Gastrocnemius medialis (tissue), 4 donors: ENCODE measurements at places on chromosomes 1 and 21.

- DNase-seq: no peak
Measured at GRCh38 chr1:21241771-21242581, 48.3 kb downstream of the ECE1 start.

- no peak for DNase-seq
Measured at GRCh38 chr1:219365451-219365850, 191.8 kb downstream of the LYPLAL1 start.

- no peak for DNase-seq
Measured at GRCh38 chr1:174352117-174352516, 95.6 kb upstream of the GPR52 start.

- DNase-seq: no peak
Measured at GRCh38 chr1:85327759-85328158, 51.3 kb upstream of the BCL10 start.

GRCh38 chr1:5905436-5905835, 86.8 kb downstream of the NPHP4 start:
- no peak for DNase-seq

DNA sequence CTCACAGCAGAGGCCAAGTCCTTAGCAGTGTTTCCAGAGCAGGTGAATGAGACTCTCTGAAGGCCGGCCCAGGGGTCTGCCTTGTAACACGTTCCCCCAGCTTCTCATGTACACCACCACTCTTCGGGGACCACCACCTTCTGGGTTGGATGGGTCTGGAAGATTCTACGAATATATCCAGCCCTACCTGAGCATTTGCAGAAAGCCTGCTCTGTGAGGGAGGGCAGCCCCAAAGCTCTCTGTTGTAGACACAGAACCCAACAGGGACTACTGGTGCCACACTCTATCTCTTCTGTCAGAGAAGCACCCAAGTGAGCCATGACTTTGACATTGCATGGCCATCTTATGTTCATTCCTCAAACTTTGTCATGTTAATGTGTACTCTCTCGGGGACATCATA, 61.8 kb downstream of the CD247 start:
- DNase-seq: no peak

DNA sequence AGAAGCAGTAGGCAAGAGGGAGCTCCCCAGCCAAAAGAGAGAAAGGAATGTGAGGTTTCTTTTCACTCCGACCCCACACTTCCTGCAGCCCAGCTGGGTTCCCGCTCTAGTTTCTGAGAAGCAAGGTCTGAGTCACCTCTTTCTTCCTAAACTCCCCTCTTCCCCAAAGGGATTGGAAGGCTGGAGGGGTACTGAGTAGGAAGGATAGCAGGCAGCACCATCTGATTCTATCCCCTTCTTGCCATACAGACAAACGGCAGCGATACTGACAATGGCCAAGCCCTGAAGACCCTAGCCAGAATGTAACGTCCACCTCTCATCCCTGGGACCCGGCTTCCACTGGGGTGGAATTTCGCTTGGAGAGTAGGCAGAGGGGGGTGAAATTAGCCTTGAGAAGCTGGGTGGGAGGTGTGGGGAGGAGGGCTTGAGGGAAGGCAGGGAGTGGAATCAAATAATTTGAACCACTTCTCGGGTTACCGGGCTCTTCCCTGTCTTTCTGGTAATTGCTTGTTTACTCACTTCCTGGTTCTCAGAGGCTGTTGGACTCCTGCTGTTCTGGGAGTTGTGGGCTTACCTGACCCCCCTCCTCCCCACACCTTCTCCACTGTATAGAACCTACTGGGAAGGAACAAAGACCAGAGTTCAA, 13.2 kb downstream of the IER5 start:
- DNase-seq: no peak

GRCh38 chr1:59635097-59635496, 179.7 kb upstream of the HOOK1 start:
- no peak for DNase-seq

DNA sequence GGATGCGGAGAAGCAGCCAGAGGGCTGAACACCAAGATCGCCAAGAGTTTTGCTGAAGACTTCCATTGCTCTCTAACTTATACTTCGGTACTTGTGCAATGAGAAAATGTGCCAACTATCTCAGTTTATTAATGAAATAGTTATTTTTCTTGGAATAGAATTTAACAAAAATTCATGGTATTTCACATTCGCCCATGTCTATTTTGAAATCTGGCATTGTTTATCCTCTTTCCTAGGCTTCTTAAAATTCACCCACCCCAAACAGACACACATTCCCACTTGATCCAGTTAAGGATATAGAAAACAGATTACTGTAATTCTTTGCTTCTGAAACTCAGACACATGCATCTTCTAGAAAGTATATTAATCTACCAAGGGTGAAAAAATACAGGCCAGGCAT, 56.3 kb upstream of the ADAMTS5 start:
- DNase-seq: no peak

DNA sequence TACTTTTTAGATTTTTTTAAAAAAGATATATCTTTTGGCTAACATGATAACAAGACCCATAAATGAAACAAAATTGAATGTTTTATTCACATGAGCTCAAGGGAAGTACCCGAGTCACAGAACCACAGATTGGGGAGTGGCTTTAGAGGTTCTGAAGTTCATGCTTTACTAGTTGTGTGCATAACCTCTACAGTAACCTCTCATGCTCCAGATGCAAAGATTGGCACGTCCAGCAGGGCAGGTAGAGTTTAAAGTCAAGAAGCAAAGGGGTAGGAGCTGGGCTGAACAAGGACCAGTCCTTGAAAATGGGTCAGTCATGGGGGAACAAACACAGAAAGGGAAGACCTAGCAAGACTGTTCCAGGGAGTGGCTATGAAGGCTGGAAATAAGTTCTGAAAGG, 109.6 kb downstream of the RNF220 start:
- no peak for DNase-seq

DNA sequence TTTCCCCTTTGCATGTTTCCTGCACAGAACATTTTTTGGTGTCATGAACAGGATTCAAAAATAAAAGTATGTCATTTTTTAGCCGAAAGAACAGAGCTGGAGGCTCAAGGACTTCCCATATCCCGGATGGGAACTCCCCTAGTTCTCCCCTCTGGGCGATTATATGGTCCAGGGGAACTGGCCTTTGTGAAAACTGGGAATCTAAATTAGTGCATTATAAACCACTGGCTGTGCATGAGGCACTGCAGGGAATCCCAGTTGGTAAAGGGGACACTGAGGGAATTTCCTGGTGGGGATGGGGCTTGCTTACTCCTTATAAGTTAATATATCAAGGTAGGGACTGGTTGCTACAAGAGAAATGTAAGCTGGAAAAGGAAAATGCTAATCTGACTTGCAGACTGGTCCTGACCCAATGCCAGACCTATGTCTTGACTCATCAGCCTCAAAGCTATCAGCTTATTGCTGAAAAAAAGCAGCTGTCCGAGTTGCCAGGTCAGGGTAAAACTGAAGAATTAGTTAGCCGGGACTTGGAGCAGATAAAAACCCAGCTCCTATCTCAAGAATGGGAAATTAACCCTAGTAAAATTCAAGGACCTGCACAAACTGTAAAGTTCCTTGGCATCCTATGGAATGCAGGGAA, 122.6 kb downstream of the FCRL5 start:
- no peak for DNase-seq

DNA sequence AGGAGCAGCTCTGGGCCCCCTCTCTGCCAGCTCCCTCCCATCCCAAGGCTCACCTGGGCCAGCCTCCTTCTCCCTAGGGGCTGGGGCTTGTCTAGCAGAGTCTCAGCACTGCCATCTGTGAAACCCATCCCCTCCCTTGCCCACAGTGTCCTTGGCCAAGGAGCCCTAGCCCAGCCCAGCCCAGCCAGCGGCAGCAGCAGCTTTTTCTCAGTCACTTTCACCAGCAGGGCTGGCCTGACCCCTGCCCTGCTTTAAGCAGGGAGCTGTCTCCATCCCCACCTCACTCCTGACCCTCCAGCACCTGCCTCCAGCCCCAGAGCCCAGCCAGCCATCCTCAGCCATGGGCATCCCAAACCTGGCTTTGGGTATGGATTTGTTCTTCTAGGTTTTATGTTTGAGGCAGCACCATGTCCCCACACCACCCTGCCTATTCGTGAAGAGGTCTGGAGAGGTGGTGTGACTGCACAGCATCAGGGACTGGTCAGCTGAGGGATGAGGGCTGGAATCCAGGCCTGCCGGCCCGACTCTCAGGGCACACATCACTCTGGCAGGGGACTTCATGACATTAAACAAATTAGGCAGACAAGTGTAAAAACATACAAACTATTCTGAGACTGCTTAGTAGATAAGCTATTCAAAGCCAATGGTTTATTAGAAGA, 36.1 kb upstream of the ABCG1 start:
- no peak for DNase-seq

GRCh38 chr1:67535474-67535873, 105.3 kb upstream of the SERBP1 start:
- peak; percentile 59 for DNase-seq

GRCh38 chr1:36807262-36807661, 227.1 kb downstream of the GRIK3 start:
- no peak for DNase-seq

DNA sequence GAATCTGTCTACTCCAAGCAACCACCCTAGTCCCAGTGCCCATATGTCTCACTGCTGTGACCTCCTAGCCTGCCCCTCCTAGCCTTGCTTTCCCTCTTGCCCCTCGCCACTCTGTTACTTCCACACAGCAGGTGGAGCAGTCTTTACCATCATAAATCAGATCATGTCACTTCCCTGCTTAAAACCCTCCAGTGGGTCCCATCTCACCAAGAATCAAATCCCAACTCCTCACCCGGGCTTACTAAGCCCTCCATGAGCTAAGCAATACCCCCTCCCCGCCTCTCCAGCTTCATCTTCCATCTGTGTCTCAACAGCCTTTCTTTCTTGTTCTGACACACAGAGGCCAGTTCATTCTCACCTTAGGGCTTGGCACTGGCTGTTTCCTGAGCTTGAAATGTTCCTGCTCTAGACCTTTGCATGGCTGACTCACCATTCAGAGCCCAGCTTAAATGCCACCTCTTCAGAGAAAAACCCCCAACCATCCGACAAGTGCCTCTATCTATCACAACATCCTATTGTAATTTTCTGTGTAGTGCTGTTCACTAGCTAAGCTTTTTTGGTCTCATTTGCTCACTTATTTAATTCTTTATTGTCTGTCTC, 22.3 kb downstream of the KNCN start:
- DNase-seq: no peak
